PC-9 (cell line): ENCODE measurements at places on chromosomes 11 and 22. TPM values are rescaled to one million over a fixed set of nuclear protein-coding genes. Genes with fewer than 3 reads are reported as not detected.

GRCh38 chr11:44423289-44423688 lies 113.3 kb upstream of the ALX4 start:
- no peak for DNase-seq

USP2 gene
- total RNA-seq = 2.1 and 2.7 TPM in 2 replicates

CCDC116 gene
- 0.33 and 0.63 TPM in 2 replicates for total RNA-seq

PRAME gene
- not detected in 2 replicates for total RNA-seq

DNA sequence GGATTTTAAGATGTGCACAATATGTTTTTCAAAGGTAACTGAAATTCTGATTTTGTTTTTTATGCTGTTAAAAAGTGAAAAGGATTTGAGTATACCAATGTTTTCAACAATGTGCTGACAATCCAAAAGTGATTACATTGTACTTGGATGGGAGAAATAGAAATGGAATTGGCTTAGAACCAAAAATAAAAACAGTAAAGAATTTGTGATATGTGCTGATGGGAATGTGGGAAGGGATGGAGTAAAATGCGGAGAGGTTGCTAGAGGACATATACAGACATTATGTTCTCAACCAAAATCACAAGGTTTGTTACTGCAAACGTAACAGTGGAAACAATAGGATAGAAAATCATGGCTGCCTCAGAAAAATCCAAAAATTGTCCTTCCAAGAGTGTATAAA lies 279.3 kb upstream of the TENM4 start:
- no peak for DNase-seq

DNA sequence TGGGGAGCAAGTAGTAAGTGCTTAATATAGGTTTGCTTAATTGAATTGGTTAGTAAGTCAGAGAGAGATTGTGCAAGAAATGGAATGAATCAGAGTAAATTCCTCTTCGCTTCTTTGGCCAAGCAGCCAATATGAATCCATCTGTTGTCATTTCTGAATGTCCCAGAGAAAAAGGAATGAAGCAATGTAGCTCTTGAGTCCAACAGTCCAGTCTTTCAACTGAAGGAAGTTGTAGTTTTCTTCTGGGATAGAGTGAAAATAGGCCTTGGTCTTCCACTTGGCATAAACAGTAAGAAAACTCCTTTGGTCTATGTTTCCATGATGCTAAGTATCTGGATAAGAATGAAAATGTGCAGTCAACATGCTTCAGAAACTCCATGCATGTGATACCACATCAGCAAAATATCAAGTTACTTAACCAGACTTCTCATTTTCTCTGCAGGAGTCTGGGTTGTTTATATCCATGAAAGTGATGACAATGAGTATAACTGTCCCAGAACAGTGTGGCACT lies 1.8 kb upstream of the FIBIN start:
- DNase-seq = no peak

CNTN5 gene
- total RNA-seq = not detected in 2 replicates

GRCh38 chr22:48309115-48309705 lies 1518.5 kb downstream of the BRD1 start:
- DNase-seq = no peak

- DNase-seq = no peak
Measured at GRCh38 chr22:50074056-50074455, 11.2 kb downstream of the MLC1 start.

GRCh38 chr11:72552399-72552910 lies 118.1 kb upstream of the CLPB start:
- DNase-seq = no peak

FAM181B gene
- total RNA-seq = not detected in 2 replicates

- DNase-seq = no peak
Measured at GRCh38 chr11:101705972-101706371, 122.2 kb upstream of the TRPC6 start.

DNA sequence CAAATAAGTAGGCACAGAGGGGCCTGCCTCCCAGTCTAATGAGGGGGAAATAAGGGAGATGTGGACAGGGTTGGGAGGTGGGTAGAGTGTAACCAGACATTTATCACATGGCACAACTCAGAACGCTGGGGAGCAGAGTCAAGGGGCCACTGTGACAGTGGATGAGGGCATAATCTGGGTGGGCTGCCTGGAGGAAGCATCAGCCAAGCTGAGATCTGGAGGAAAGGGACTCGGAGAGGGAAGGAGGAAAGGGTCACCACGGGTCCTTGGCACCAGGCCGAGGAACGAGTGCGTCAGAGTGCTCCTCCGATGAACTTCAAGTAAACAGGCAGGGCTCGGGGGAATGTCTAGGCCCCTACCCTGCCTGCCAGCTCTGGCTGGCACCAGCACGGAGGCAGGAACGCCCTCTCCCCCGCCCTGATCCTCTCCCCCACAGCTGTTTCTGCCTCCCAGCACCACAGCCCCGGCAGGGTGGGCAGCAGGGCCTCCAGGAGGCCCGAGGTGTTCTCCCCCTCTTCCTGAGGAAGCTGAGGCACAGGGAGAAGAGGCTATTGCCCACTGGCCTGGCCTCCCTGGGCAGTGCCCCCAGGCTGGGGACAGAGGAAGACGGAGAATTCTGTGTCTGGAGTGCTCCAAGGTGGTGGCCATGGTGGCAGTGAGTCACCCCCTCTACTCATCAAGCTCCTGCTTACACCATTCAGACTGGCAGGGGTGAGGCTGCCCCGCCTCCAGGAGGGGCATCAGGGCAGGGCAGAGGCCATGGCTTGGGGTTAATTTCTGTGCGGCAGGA lies 4.2 kb downstream of the ALDH3B1 start:
- DNase-seq = peak; percentile 96

GRCh38 chr11:67392183-67392715 lies 463 bp downstream of the RAD9A start:
- DNase-seq = peak; percentile 43

DNA sequence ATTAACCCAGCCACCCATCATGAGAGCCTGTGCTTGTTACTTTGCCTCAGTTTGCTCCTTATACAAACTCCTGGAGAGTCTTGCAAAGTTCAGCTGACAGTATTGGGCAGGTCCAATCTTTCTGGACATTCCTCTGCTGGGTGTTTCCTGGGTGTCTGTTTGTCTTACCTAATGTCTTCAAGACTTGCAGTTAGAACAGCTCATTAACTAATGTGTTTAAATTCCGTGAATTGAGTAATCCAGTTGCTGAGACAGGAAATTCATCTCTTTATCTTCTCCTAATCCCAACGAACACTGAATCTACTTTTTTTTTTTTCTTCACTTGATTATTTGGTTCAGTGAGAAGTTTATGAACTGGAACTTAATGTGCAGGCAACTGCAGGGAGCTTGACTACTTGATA lies 20.6 kb downstream of the BCO2 start:
- DNase-seq = no peak

TSKU gene
- 89.3 and 99.4 TPM in 2 replicates for total RNA-seq

DNA sequence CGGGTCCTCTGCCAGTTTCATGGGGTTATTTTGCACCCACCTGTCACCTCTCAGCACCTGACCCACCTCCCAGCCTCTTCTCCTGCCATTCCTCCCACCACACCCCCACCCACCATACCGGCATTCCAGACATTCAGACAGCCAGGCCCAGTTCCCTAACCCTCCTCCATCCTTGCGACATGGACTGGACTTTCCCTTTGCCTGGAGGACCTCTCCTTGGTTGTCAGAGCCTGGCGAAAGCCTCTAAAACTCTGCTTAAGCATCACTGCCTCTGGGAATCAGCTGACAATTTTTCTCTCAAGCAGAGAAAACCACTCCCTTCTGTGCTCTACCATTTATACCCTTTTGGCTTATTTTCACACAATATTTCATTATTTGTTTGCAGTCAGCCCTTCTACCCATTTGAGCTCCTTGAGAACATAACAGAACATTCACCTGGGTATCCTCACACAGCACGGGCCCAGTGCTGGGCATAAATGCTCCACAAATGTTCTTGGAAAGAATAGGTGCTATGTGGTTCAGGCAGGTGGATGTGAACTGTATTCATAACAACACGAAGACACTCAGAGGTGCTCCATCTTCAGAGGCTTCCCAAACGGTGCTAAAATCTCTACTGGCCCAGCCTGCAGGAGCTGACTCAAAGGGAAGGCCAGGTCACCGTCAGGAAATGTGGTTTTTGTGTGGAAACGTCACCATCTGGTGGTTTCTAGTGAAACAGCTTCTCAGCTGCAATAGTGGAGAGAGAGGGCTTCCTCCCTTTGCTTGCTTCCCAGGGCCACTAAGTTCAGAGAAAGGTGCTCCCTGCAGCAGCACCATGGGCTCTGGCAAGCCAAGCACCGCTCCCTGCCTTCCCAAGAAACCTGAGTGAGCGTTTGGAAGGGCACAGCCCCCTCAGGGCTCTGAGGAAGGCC lies 10.4 kb downstream of the SPATA19 start:
- DNase-seq = peak; percentile 40

GRCh38 chr11:132046288-132046865 lies 676.0 kb downstream of the NTM start:
- DNase-seq = no peak

DNA sequence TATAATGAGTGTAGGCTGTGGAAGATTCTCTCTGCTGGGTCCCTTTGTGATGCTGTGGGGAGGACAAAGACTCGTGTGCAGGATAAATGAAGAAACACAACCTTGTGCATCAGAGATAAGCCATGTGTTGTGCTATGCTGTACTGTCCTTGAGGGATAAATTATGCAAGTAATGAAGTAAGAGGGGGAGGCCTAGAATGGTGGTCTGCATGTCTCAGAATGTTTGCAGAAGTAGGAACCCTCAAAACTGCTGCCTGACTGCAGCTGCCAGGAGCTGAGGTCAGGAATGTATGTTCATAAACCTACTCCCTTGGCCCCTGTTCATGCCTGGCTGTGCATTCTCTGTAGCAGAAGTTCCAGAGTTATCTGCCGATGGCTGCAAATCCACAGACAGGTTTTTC lies 4.6 kb upstream of the SMCO4 start:
- DNase-seq = no peak

GRCh38 chr22:42873356-42873755 lies 16.3 kb upstream of the ARFGAP3 start:
- DNase-seq = no peak

DNA sequence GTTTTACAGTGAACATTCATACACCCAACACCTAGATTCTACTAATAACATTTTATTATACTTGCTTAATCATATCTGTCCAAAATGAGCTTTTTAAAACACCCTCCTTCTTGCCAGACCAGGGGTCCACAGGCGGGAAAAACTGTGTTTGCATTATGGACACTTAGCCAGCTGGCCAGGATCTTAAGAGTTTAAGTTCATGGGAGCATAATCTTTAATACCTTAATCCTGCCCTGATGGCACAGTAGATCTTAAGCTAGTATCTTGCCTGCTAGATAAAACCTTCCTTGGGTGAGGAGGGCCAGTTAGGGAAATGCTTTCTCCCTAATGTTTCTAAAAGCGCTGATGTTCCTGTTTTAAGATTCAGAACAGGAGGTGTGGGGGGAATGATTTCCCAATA lies 13.1 kb upstream of the CCDC134 start:
- no peak for DNase-seq

GRCh38 chr22:34414467-34415440 lies 494.5 kb upstream of the LARGE1 start:
- DNase-seq = peak; percentile 62

DNA sequence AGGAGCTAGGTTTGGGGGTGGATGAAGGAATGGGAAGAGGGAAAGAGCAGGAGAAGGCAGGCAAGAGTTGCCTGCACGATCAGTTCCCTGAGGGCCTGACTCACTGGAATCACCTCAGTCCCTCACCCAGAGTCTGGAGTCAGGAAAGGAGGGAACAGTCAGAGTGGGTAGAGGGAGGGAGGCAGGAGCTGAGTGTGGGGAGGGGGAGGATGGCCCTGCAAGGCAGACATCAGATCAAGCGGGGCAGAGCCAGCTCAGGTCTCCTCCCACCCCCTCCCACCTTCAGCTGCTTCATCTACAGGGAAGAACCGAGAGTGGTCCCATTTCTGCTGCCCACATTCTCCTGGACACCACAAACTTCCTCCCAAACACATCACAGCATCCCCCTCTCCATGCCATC lies 58.9 kb downstream of the PDE2A start:
- DNase-seq = no peak

MMP20 gene
- not detected in 2 replicates for total RNA-seq

HEPN1 gene
- total RNA-seq = not detected in 2 replicates
